Right cardiac atrium (tissue), 5 donors: ENCODE measurements at places on chromosomes 1 and 21. TPM values are rescaled to one million over a fixed set of nuclear protein-coding genes. Genes with fewer than 3 reads are reported as not detected.

The PIGM gene
- total RNA-seq: 4.3 TPM

The MTARC1 gene
- total RNA-seq: 10.9 TPM

The ADGRB2 gene
- total RNA-seq: 14.8 TPM

The OVAAL gene
- total RNA-seq: 0.69 TPM

The LIPI gene
- not detected for total RNA-seq

The KRTAP12-2 gene
- total RNA-seq: not detected

The MATN1 gene
- total RNA-seq: not detected

The RPE65 gene
- not detected for total RNA-seq

The EPRS1 gene
- total RNA-seq: 66.4 TPM

The PM20D1 gene
- total RNA-seq: 0.64 TPM

The SLC44A5 gene
- total RNA-seq: 1.4 TPM

The EFNA1 gene
- 37.8 TPM for total RNA-seq

The SLFNL1 gene
- 0.32 TPM for total RNA-seq

The LIN28A gene
- total RNA-seq: not detected

The MOB3C gene
- 20.9 TPM for total RNA-seq

The RCC2 gene
- 13.8 TPM for total RNA-seq

The OR10J1 gene
- not detected for total RNA-seq

The ZNF691 gene
- total RNA-seq: 9.3 TPM

The NR5A2 gene
- total RNA-seq: 0.58 TPM

The C2CD2 gene
- 10.0 TPM for total RNA-seq

The TESK2 gene
- total RNA-seq: 4.2 TPM

The PCAT6 gene
- total RNA-seq: 0.79 TPM

The SLAMF6 gene
- total RNA-seq: 0.34 TPM
